Kidney glomerular epithelial cell (primary cell): ENCODE measurements at places on chromosomes 5 and 9.

DNA sequence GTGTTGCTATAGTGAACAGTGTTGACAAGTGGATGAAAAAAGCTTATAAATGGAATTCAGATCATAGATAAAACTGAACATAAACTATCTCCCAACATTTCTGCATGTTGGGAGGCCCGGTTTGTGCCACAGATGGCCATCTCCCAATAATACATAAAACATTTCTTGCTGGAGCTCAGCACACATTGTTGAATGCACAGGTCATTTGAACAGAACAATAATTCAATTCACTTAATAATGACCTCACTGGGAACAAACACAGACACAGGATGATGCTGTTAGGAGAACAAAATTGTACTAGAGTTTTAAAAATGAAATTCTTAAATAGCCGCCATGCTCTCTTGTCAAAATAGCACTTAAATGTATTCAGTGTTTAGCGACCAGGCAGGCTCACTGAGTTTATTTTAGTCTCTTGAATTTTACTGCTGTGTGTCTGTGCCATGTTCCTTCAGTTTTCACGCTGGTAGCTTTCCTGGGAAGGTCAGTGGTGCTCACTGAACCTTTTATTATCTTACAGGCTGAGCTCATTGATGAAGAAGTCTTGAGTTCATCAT is 85.0 kb upstream of the SSBP2 start:
- DNase-seq, result peak; percentile 64

DNA sequence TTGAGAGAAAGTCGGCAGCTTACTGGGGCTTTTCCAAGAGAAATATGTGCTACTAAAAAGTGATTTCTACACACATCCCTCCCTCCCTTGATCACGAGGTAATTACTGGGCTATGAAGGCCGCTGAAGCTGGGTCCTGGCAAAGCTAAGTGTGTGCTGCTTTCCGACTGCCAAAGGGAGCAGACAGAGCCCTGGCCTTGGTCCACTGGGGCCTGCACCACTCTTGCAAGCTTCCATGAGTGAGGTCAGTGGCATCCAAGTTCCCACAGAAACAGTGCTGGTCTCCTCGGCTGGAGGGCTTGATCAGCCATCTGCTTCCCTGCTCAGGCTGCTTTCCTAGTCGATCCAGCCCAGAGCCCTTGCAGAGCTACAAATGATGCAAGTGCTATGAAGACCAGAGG is 154.8 kb upstream of the LHFPL2 start:
- no peak for DNase-seq

DNA sequence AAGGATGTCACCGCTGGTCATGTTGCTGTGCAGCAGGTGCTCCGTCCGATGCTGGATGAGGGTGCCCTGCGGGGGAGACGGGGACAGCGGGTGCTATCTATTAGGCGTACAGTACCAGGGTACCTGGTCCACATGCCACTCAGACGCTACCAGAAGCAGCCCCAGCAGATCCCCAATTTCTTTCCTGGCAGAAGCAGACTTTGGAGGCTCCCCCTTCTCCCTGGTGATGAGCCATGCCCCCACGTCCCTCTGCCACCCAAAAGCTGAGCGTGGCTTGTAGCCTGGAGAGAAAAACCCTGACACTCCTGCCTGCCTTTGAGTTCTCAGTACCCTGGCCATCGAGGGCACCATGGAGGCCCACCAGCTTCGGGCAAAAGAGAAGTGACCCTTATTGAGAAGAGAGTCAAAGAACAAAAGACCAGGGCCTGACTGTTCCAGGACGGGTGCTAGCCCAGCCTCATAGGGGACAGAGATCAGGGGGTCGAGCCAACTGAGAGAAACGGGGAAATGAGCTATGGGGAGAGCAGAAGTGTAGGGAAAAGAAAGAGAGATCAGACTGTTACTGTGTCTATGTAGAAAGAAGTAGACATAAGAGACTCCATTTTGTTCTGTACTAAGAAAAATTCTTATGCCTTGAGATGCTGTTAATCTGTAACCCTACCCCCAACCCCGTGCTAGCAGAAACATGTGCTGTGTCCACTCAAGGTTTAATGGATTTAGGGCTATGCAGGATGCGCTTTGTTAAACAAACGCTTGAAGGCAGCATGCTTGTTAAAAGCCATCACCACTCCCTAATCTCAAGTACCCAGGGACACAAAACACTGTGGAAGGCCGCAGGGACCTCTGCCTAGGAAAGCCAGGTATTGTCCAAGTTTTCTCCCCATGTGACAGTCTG is 62.0 kb upstream of the ZNF354B start:
- DNase-seq, result no peak

DNA sequence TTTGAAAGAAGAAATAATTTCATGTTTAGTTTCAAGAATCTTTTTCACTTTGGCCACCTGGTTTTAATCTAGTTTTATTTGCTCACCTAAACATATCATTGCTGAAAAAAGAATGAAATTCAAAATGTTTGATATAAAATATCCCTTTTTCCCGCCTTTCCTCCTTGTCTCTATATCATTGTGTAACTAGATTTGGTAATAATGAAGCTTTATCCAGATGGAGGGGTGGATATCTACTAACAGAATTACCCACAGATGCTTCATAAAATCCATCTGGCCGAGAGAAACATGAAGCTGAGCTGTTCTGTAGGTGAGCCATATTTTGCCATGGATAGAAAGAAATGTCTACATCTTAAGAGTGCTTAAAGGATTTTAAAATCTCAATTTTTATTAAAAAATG is 214.7 kb downstream of the ICE1 start:
- no peak for DNase-seq

DNA sequence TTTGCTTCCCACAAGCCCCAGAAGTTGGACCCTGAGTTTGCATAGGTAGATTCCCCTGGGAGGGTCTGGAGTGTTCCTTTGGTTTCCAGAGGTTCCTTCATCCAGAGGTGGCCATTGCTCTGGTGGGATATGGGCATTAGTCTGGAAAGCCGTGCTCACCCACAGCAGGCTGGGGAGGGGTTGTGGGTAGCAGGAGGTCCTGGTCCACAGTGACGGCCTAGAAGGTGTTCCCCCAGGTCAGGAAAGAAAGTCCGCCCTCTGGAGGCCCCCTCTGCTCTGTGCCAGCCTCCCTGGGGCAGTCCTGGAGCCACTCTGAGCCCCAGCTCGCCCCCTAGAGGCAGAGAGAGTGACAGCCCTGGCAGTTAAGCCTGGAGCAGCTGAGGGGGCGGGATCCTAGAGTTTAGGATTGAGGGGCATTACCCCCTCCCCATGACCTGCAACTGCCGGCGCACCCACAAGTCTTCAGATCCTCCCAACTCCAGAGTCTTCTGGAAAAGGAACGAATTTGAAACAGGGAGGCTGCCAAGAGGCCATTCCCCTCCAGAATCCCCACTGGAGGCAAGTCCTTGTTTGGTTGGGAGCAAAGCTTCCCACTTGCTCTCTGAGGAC is 36.8 kb downstream of the NDST1 start:
- peak; percentile 43 for DNase-seq

- DNase-seq, result no peak
Measured at GRCh38 chr9:91159664-91160121, 202.0 kb downstream of the AUH start.

- DNase-seq, result peak; percentile 66
Measured at GRCh38 chr5:112338681-112339337, 80.3 kb downstream of the EPB41L4A start.
